ENCODE measurements at places on chromosomes 5 and 9.

DNA sequence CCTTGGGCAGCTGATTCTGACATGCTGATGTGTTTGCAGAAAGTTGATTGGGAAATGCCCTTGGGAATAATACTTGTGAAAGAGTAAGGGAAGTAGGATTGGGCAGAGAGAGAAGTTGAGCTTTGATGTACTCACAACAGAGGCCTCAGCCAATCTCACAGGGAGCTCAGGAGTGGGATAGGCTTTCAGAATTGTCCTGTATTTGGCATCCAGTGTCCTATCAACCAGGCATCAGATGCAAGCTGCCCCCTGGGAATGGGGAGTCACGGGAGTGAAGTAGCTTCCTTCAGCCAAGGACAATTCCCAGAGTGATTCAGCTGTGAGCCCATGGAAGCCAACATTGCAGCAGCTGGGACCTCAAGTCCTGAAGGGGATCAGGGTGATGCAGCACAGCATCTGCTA lies 39.6 kb downstream of the DMAC1 start:
- no peak for DNase-seq

DNA sequence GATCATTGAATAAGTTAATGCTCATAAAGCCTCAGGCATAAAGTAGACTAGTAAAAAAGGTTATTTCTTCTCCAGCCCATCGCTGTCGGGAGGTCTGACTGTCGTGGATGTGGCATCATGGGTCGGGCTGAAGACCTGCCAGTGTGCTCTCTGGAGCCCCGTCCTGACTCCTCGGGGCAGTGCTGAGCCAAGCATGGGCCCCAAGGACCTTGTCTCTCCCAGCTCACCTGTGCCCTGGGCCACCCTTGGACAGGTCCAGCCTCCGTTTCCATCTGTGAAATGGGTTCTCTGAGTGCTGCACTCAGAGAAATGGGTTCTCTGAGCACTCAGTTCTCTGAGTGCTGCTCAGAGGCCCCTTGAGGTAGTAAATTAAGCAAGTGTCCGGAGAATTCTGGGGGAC lies 269.0 kb downstream of the GADD45G start:
- DNase-seq: no peak

DNA sequence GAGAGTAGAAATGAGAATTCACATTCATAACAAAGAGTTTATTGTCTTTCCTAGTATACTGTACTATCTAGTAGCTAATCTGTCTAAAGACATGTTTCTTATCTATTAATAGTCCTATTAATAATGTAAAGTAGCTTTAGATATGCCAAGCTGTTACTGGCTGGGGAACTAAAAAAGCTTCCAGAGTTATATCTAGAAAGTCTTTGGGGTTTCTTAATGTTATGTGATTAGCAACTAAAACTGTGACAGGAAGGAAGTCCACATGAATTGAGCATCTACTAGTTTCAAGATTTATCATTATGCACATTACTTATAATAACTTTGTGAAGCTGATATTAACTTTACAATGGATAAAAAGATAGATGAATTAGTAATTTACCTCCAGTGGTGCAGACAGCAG lies 122.7 kb upstream of the CDKN2B start:
- DNase-seq: no peak

GRCh38 chr9:89631384-89631783 lies 26.6 kb downstream of the GADD45G start:
- no peak for DNase-seq

DNA sequence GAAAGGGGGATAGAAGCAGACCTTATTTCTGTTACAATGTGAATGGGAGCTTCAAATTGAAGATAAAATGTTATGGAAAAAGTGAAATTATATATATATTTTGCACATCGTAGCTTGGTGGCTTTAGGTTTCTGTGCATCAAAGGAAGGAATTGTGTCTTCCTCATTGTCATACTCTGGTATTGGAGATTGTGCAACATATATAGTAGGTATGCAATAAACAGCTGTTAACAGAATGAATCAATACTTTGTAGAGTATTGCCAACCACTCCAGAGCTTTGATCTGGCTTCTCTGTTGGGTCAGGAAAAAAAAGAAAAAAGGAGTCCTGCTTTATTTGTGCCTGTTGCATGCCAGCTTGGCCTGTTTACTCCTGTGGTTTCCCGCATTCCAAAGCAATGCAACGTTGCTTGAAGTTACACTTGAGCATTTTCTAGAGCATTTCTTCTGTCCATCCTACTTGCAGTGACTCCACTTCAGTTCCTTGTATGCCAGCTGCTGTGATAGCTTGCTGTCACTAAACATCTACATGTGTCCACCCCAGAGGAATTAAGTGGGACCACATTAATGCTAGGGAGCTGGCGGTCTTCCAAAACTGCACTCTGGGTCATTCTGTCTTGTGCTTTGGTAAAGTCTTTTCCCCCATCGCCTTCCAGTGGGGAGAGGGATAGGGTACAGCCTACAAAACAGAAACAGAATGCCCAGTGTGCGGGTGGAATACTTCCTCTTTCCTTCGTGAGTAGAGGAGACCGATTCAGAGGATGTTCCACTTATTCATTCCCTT lies 62.0 kb upstream of the MEF2C start:
- DNase-seq: no peak

- no peak for DNase-seq
These were observed 32.0 kb upstream of the TMED7 start for GRCh38 chr5:115657881-115658233.

- DNase-seq: no peak
These were observed 4.7 kb upstream of the ADCY2 start for GRCh38 chr5:7391215-7391614.

DNA sequence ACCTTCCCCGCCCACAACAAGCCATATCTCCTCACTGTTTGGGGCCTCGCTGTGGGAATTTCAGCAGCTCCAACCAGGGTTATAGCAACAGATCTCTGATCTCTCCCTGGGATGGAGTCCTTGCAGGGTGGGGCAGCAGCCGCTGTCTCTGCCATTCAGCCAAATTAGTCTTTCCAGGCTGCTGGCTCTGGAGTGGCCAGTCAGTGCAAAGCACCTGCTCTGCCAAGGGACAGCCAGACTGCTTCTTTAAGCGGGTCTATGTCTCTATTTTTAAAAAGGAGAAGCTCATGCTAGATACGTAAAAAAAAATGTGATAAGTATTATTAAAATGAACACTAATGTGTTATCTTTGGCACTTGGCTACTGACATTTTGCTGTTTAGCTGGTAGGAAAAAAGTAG lies 380.2 kb downstream of the CDH10 start:
- DNase-seq: no peak

- no peak for DNase-seq
These were observed at the start of gene F12 for GRCh38 chr5:177409043-177409801. F12 (minus strand) TSS chr5:177409564; CDS start chr5:177409527, 37 bp downstream.

- no peak for DNase-seq
These were observed 42.0 kb downstream of the FBXO38 start for GRCh38 chr5:148425808-148426207.

DNA sequence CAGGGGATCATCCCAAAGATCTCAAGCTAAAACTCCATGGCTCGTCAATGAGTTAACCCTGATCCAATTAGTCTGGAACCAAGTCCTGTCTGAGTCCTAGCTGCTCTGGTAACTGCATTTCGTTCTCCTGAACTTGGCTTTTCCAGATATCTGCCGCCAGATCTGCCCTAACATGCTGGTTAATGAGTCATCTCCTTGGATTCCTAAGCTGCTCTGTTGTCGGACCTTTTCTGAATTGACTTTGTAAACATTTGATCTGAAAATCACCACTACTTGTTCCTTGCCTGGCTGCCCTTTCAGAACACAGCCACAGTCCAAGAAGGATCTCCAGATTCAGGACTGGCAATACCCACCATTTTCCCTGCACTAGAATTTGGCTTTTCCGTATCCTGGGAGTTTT lies 473.0 kb downstream of the ZSWIM6 start:
- no peak for DNase-seq

- no peak for DNase-seq
These were observed 233.3 kb upstream of the ADAMTS16 start for GRCh38 chr5:4906786-4907185.

DNA sequence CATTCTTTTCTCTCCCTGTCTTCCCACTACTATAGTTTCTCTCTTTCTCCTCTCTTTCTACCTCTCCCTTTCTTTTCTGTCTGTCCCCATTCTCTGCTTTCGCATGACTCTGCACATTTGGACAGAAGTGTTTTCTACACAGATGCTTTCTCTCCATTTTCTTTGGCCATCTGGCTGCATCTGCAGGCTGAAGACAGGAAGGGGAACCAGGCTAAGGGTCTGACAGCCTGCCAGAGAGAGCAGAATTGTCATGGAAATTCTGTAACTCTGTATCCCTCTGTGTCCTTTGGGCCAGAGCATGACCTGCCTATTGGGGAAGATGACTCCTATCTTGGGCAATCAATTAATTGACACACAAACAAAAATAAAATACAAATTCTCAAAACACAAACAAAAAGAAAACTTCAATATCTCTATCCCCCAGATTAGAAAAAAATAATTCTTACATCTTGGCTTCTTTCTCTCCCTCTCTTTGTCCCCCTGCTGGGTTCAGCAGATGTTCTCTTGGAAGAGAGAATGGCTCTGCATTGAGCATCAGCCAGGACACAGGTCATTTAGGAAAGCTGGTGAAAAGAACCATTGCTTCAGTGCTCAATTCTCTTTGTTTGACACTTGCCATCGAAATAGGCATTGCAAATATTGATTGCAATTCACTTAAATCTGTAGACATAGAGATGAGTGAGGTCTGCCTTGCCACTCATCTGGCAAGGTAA lies 415.9 kb upstream of the KLF4 start:
- DNase-seq: no peak

GRCh38 chr9:133155156-133155555 lies 8.6 kb downstream of the GBGT1 start:
- DNase-seq: no peak

DNA sequence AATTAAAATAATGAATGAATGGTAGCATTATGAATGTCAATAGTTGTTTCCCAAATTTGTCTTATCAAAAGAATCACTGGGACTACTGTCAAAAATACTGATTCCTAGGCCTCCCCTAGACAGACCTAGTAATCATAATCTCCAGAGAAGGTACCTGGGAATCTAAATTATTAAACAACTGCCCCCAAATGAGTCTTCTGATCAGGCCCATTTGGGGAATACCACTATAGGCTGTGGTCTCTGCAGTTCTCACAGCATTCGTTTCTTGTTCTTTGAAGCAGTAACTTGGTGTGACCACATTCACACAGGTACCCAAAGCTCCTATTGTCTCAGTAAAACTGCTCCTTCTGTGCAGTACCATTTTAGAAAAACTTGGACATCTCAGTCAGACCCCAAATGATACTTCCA lies 230.9 kb downstream of the PIK3R1 start:
- no peak for DNase-seq

DNA sequence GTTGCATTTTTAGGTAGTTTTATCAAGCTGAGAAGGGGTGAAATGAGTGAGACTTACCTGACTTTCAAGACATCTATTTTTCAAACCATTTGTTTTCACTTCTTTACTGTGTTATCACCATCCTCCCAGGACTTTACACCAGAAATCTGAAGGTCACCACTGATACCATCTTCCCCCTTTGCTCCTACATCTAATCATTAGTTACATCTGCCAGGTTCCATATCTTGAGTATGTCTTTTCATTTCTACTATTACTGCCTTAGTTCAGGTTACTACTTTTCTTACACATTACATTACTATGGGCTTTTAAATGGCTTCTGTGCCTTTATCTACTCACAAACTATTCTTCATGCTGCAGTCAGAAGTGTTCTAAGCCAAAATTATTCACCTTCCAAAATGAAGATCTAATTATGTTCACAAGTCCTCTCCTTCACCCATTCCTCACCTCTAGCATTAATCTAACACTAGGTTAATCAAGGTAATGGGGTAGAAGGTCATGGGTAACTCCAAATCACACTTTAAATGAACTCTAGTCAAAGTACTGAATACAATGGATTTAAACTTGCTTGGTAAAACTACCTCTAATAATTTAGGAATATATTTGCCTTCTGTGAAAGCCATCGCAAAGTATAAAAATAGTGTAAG lies 2.1 kb upstream of the HSDL2 start:
- DNase-seq: no peak

GRCh38 chr5:165631235-165631634 lies 2125.8 kb downstream of the MAT2B start:
- DNase-seq: no peak

DNA sequence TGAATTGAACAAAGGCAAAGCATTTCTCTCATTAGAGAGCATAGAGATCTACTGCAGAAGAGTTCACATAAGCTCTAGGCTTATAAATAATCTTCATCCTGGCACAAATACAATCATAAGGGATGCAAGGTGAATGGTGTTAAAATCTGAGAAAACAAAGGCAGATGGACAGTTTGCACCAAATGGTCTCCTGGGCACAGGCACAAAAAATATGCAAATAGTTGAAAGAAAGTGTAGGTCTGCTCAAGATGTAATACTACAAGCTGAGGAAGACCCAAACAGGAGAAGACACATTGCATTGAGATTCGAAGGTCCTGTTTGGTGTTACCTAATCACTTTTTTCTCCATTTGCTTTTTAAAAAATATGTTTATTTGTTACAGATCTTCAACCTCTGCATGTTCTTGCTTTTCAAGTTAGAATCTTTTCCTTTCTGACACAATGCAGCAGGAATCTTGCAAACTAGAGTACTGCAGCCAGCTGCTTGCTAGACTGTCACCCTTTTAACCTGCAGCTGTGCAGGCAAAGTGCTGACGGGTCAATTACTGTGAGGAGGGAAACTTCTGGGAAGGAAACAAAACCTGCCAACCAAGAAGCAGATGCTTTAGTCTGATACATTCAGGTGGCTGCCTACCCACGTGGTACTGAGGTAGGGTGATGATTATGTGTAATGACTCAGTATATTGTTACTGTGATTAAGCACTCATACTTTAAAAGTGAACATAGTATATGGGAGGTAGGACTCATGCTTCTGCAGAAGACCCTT lies 1048.6 kb upstream of the SEMA6A start:
- DNase-seq: no peak

DNA sequence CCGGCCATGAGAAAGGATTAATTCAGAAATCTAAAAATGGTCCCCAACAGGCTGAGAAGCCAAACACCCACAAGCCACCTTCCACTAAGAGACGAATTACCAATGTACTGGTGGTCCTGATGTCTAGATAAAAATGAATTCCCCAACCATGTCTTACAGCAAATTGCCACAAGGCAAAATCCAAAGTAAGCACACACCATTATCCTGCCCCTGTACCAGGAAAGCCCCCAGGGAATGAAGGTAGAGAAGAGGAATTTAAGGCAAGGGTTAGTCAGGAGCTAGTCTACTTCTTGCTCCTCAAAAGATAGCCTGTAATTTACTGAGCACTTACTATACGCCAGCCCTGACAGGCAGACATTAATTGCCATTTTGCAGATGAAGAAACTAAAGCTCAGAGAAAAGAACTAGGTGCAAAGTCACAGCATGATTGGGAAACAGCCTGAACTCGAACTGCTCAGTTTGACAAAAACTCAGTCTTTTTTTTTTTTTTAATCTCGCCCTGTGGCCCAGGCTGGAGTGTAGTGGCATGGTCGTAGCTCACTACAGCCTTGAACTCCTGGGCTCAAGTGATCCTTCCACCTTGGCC lies 64.3 kb downstream of the RAPGEF1 start:
- no peak for DNase-seq

Data from CD4-positive, alpha-beta T cell treated with Interleukin-17A for 1 hour (primary cell).